ENCODE measurements at places on chromosomes 1 and 21.

DNA sequence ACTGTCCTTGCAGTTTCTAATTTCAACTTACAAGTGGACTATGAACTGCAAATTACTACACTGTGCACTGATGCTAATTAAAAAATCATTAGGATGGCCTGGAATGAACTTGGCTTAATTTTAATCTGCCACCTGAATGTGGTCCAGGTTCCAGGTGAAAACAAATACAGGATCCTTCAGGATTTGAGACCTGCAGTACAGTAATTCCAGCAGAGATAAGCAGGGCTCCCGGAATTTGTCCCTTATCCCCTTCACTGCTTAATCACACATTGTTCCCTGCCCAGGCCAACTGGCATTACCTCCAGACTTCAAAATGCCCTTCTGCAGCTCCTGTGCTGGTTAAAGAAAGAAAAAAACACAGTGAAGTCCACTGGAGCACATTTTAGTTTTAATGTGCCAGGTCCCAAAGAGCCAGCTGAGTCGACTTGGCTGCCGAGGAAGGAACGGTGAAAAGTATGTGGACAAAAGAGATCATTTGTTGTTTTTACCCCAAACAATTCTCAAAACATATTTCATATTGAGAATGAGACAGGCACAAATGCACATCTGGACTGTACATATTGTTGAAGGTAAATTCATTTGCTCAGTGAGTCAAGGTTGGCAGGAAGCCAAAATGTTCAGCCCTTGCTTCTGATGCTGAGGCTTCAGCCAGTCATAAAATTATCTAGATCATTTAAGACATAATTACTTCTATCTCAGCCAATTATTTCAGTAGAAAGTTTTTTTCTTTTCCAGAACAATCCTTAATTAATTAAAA lies 28.3 kb downstream of the DEGS1 start:
- no peak for DNase-seq

DNA sequence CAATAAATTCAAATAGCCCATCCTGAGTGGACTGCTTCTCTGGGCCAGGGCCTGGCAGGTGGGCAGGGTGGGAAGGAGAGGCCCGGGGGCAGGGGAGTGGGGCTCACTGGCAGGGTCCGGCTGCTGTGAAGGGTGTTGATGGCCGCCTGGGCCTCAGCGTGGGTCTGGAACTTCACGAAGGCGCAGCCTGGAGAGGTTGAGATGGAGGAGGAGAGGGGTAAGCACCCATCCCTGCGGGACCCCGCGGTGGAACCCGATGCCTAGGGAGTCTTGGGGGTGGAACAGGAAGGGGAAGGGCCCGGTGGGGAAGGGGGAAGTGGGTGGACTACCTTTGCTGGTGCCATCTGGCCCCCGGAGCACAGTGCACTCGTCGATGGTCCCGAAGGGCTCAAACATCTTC lies 7.7 kb downstream of the CELF3 start:
- DNase-seq, result no peak

DNA sequence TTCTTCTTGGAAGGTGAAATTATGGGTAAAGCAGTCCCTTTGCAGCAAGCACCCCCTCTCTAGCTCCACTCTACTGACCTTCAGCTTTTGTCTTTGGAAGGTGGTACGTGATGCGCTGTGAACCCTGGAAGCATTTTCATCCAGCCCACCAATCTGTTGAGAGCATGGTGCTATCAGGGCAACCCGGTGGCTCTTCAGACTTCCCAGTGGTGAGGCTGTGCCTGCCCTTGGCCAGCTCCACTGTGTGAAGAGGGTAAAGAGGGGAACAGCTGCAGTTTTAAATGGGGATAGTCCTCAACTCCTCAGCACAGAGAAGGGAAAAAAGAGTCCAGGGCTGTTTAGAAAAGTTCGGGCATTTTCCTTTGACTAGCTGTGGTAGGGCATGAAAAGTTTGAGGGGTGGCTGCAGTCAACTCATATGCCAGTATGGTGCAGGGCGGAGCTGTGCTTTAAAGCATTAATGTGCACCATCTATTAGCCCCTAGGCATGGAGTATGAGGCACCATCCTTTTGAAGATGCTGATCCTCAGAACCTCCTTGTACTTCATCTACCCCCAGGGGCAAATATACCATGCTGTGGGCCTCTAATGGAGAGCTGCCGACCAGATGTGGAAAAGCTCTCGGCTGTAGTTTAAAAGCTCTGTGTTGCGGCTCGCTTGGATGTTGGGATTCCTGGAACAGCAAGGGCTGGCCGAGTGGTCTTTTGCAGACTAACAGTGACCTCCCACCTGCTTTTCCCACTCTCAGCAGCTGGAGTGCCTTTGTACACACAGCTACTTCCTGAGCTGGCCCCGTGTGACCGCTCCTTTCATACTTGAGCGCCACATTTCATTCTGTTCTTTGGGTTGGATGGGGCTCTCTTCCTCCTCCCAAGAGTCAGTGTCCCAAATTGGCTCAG lies 123.0 kb downstream of the PEX14 start:
- DNase-seq, result no peak

- no peak for DNase-seq
Measured at GRCh38 chr1:35668506-35668905, 27.2 kb upstream of the PSMB2 start.
